Activated CD4-positive, alpha-beta T cell treated with anti-CD3 and anti-CD28 coated beads, Interleukin-2, amount 50 U/mL, for 1 hour (primary cell): ENCODE measurements at places on chromosomes 12 and 14.
A peak's percentile ranks its signal among the peaks of the same experiment; 100 is the strongest.

DNA sequence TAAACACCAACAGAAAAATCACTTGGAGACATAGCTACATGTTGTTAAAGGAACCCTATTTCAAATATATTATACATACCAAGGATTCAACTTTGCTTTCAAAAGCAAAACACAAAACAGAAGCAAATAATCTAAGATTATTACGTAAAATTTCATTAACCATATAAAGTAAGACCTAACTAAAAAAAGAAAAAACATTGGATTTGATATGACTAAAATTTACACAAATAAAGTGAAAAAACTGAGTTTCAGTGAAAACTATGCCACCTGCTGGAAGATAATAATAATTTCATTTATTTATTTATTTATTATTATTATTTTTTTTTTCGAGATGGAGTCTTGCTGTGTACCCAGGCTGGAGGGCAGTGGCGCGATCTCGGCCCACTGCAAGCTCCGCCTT, 45.2 kb downstream of the WDHD1 start:
- DNase-seq = no peak

GRCh38 chr14:98510392-98510791, 761.6 kb downstream of the BCL11B start:
- DNase-seq = no peak

GRCh38 chr12:57549909-57550640, at the start of gene KIF5A:
KIF5A (plus strand) TSS chr12:57550044; CDS start chr12:57550272, 228 bp downstream.
- DNase-seq = peak; percentile 41

DNA sequence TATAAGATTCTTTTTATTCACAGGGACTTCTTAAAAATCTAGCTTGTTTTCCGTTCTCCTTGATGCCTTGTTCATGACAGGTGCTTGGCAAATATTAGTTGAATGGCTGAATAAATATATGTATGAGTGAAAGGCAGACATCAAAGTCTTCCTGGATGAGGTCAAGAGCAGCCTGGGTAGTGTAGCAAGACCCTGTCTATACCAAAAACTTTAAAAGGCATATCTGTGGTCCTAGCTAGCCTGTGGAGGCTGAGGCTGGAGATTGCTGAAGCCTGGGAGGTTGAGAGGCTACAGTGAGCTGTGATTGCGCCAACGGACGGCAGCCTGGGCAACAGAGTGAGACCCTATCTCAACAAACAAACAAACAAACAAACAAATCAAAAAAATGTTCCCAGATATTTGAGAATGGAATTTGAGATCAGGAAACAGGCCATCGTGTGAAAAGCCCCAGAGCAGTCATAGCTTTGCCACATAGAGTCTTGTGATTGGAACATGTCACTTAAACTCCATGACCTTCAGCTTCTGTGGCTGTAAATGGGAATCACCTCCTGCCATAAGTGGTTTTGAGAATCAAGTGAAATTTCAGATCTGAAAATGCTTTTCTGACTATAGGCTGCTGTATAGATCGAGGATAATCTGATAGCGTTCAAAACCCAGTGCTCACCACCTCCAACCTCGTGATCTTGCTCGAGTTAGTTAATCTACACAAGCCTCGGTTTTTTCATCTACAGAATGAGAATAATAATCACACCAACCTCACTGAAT, 64.3 kb downstream of the ZFP36L1 start:
- DNase-seq = no peak

GRCh38 chr12:124841558-124841945, 22.1 kb downstream of the SCARB1 start:
- no peak for DNase-seq

DNA sequence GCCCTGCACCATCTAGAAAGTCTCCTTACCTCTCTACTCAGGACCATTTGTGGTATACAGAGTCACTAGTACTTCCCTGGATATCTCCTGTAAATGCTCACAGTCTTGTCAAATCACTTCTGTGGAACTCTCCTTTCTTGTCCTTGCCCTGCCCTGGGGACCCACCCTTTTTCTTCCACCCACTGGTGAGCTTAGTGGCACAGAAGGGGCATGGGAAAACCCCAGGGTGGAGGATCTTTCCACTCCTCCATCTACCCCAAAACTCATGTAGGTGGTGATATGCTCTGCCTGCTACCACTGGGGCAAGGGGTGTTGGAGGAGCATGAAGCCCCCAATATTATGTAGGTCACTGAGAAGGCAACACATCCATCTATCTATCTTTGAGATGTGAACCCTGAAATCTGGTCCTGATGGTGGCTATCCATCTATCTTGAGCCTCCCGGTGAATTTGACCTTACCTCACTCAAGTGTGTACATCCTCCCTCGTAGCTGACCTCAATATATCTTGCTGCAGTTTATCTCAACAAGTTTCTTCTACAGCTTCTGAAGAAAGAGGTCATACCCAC, 943 bp downstream of the TESPA1 start:
- peak; percentile 26 for DNase-seq

GRCh38 chr14:61503167-61503801, 181.9 kb downstream of the PRKCH start:
- DNase-seq = peak; percentile 59

- no peak for DNase-seq
These were observed 825.9 kb downstream of the SLC16A7 start for GRCh38 chr12:60421741-60422140.

DNA sequence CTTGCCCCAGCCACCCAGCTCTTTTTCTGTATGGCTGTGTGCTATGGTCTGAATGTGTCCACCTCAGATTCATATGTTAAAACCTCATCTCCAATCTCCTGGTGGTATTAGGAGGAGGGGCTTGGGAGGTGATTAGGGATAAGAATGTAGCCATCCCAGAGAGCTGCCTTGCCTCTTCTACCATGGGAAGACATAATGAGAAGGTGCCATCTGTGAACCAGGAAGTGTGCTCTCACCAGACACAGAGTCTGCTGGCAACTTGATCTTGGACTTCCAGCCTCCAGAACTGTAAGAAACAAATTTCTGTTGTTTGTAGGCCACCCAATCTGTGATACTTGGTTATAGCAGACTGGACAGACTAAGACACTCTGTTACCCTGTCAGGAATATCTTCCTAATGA, 22.8 kb upstream of the JPH4 start:
- DNase-seq = no peak

DNA sequence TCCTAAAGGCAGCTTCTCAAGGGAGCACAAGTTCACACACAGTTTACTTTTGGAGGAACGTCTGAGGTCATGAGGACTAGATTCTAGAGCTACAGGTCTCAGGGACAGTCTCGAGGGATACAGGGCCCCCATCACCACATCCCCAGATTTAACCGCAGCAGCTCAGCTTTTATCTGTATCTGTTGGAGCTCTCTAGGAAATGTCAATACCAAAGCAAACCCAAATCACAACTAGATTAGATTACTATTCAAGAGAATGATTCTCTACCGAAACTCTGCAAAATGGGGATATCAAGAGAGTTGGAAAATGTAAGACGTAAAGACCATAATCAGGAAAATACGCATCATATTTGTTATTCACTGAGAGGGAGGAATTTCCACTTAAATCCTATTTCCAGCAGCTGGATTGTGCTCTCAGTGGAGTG, 4.0 kb upstream of the MYRFL start:
- no peak for DNase-seq

- no peak for DNase-seq
These were observed 157.6 kb upstream of the TMCC3 start for GRCh38 chr12:94807951-94808350.

- no peak for DNase-seq
These were observed 13.3 kb downstream of the BDKRB1 start for GRCh38 chr14:96269359-96269710.

GRCh38 chr12:111174961-111175345, 193.9 kb downstream of the PHETA1 start:
- no peak for DNase-seq

DNA sequence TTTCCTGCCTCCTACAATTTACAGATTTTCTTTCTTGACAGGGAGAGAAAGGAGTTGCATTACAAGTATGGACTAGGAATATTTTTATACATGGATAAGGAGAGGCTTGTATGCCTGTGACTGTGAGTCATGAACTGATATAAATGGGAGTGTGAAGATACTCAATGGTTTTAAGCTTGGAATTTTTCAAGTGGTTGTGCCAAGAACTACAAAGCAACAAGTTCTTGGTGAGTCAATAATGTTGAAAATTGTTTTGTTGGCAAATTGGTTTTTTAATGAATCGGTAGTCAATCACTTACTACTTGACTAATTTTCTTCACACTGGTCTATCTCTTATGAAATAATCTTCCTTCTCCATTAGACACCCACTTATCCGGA, 58.9 kb upstream of the HMGA2 start:
- DNase-seq = no peak

GRCh38 chr12:94322346-94322745, 137.3 kb downstream of the CEP83 start:
- DNase-seq = no peak
